ENCODE measurements at places on chromosomes 2 and 18.
A peak's percentile ranks its signal among the peaks of the same experiment; 100 is the strongest.

GRCh38 chr18:9617006-9617542 lies 2.7 kb upstream of the PPP4R1 start:
- no peak for DNase-seq

- no peak for DNase-seq
Measured at GRCh38 chr18:10351858-10352257, 102.6 kb upstream of the APCDD1 start.

GRCh38 chr2:96124406-96125265 lies 8.3 kb upstream of the ADRA2B start:
- DNase-seq: no peak

GRCh38 chr2:38246105-38246504 lies 131.0 kb downstream of the ATL2 start:
- DNase-seq: no peak

DNA sequence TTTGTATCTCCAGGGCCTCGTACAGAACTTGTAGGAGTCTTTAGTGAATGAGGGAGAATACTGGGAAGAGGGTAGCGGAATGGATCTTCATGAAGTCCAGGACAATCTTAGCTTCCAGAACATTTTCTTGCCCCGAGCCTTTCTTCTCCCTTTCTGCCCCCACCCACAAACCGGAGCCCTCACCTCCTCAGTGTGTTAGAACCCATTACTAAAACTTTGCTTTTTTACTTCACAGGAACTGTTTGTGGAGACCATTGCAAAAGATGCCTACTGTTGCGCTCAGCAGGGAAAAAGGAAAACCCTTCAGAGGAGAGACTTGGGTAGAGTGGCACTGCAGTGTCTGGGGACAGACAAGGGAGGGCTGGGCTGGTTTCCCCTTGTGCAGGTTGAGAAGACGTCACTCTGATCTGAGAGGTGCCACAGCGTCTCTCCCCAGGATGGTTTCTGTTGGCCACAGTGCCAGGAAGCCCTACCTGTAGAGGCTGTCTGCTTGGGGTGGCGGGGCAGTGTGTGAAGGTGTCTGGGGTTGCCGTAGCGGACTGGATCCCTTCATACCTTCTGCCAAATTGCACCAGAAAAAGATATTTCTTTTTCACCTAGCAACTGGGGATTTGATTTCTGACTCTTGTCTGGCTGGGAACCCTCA lies 786 bp downstream of the POLE4 start:
- no peak for DNase-seq

- no peak for DNase-seq
Measured at GRCh38 chr2:12728221-12728777, 11.6 kb downstream of the TRIB2 start.

- no peak for DNase-seq
Measured at GRCh38 chr2:120719491-120719890, 16.2 kb upstream of the GLI2 start.

- no peak for DNase-seq
Measured at GRCh38 chr2:3403587-3404334, 24.3 kb downstream of the TRAPPC12 start.

DNA sequence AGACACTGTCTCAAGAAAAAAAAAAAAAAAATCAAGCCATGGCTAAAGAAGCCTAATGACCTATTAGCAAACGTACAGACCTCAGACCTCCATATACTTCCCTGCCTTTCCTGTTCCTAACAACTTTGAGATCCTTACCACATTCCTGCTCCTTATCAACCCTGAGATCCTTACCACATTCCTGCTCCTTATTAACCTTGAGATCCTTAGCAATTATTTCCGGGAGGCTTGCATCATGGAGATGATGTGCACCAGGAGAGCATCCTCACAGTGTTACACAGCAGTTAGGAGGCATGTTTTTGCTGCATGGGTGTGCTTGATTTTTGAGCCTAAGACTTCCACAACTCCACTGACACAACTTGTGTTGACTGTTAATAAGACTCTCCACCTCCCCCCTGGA lies 54.6 kb upstream of the RASGRP3 start:
- DNase-seq: no peak

DNA sequence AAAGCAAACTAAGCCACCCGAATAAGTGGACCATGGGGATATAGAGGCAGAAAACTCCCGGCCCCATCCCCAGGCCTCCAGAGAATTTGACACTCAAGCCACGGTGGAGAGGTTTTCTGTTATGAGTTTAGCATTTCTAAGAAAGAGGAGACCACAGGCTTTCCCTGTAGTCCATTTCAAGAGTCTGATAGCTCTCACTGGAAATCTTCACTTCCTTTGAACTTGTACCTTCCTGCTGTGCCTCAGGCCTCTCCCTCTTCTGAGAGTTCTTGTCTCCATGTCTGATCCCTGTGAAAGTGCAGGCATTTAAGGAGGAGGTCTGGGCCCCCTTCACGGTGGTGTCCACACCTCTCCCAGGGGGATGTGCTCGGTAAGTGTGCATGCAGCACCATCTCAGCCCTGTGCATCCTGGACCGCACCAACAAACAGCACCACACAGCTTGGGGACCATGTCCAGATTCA lies 113.7 kb downstream of the BCL2 start:
- DNase-seq: no peak

DNA sequence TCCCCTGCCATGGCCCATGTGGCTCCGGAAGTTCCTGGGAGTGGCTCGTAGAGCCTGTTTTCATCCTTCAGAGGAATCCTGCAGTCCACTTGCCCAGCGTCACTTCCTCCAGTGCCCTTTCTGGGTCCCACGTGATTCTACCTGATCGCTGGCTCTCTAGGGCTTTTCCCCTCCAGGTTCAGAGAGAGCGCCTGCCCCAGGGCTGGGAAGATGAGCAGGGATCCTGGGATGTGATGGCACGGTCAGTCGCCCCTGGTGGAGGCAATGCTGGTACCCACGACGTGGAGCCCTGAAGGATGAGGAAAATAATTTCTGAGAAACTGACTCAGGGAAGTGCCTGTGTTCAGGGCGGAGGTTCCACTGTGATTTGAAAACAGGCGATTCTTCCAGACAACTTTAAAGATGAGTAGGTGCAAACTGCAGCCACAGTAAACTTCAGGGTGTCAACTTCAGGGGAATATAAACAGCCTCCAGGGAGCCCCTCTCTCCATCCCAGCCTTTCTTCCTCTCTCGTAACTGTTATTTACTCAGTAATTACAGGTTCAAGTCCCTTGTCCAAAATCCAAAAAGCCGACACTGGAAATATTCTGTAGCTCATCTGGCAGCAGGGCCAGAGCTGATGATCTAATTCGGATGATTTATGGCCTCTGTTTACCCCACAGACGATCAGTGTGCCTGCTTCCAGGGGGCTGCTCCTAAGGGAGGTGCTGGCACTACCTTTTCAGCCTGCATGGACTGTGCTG lies 105.9 kb downstream of the AGAP1 start:
- no peak for DNase-seq

- no peak for DNase-seq
Measured at GRCh38 chr2:133314795-133315194, 253.5 kb downstream of the NCKAP5 start.

- no peak for DNase-seq
Measured at GRCh38 chr2:26008851-26009566, 24.9 kb upstream of the RAB10 start.

GRCh38 chr18:3985020-3985419 lies 470.1 kb downstream of the DLGAP1 start:
- DNase-seq: no peak

- no peak for DNase-seq
Measured at GRCh38 chr2:235555371-235555770, 61.5 kb downstream of the AGAP1 start.

DNA sequence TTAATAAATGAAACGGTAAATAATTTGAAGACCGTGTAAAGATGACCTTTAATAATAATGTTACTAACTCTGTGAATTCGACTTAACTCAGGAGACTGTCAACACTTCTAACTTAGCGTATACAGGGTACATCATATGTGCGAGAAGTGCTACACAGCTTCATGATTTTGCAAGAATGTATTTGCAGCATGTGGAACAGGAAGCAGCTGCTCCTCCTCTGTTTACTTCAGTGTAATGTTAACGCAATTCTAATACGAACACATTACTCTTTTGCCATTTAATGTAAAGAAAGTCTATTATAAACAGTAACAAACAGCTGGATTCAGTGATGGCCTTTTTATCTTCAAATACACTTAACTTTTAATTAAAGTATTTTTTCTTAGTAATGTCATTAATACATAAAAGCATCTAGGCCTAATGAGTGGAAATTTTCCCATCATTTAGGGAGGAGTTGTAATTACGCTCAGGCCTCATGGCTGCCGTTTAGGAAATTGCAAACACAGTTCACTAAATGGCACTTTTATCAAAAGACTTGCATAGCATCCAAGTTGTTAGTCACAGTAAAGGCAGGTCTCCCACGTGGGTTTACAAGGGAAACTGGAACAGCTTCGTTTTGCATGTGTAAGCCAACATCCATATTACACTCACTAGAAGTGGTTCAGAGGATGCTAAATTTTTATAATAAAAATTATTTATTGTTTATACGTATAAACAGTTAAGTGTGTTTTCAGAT lies 635.7 kb downstream of the FBXO15 start:
- DNase-seq: peak; percentile 19

DNA sequence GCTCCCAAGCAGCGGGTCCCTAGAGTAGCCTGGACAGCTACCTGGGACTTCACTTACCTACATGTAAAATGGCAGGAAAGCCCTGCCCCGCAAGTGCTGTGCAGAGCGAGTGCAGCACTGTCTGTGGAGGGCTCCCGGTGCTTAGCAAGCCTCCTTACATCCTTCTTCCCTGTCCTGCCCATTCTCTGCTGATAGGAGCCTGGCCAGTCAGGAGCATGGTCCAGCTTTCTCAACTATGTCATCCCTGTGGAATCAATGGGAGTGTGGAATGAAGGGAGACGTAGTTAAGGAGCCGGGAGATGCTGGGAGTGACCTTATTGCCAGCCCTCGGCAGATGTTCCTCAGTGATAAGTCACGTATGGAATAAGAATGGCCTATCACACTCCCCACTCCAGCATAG lies 661.9 kb upstream of the ID2 start:
- DNase-seq: no peak

DNA sequence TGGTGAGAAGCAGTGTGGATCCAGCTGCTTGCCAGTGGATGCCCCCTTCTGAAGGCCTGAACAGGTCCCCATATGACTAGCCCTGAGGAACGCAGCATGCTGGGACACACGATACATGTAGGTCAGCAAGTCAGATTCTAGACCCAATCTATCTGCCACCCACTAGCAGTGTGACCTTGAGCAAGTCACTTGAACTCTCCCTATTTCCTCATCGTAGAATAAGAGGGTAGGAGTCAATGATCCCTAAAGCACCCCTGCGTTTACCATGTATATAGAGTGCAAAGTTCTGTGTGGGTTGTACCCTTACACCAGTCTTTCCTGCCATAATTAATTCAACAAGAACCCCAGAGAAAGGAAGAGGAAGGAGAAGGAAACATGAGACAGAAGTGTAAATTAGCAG lies 123.7 kb downstream of the GALNT14 start:
- no peak for DNase-seq

- DNase-seq: no peak
Measured at GRCh38 chr2:164706522-164706921, 85.2 kb upstream of the GRB14 start.

DNA sequence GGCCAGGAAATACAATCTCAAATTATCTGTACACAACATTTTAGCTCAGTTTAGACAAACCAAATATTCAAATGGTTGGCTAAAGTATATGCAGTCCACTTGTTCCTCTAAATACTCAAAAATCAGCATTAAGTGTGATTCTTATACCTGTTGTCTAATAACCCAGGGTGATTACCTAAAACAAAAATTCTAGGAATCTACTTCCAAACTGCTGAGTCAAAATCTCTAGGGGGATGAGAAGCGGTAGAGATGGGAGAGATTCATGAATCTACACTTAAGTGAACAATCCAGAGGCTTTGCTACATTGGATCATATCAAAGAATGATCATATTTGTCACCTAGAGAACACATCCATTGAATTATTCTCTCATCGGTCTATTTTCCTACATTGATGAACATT lies 420.9 kb upstream of the PKDCC start:
- DNase-seq: no peak

- no peak for DNase-seq
Measured at GRCh38 chr2:184047536-184047935, 550.8 kb upstream of the ZNF804A start.

- no peak for DNase-seq
Measured at GRCh38 chr2:145595296-145595695, 1075.4 kb upstream of the ZEB2 start.

- no peak for DNase-seq
Measured at GRCh38 chr18:31637445-31637844, 45.8 kb downstream of the TTR start.

DNA sequence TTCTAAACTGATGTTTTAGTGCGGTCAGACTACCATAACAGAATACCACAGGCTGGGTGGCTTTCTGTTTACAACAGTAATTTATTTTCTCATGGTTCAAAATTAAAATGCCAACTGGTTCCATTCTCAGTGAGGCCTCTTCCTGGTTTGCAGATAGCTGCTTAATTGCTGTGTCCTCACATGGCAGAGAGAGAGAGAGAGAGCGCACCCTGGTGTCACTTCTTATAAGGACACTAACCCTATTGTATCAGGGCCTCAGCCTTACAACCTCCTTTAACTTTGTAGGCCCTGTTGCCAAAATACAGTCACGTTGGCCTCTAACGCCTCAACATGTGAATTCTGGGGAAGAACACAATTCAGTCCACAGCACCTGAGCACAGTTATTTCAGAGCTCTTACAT lies 37.5 kb upstream of the ZNF385B start:
- no peak for DNase-seq

DNA sequence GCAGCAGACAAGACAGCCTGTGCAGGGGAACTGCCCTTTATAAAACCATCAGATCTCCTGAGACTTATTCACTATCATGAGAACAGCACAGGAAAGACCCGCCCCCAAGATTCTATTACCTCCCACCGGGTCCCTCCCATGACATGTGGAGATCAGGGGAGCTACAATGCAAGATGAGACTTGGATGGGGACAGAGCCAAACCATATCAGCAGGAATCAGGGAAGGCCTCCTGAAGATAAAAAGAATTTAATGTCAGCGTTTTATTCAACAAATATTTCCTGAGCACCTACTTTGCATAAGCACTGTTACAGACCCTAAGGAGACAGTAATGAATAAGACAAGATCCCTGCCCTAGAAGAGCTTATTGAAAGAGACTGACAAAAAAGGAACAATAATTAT lies 105.0 kb downstream of the AP1S3 start:
- no peak for DNase-seq
